ENCODE measurements at places on chromosomes 1 and 21.

- DNase-seq: no peak
These were observed 244.4 kb downstream of the MATN1 start for GRCh38 chr1:30478799-30479563.

GRCh38 chr1:234139966-234140365, 233.3 kb upstream of the COA6 start:
- DNase-seq: no peak

DNA sequence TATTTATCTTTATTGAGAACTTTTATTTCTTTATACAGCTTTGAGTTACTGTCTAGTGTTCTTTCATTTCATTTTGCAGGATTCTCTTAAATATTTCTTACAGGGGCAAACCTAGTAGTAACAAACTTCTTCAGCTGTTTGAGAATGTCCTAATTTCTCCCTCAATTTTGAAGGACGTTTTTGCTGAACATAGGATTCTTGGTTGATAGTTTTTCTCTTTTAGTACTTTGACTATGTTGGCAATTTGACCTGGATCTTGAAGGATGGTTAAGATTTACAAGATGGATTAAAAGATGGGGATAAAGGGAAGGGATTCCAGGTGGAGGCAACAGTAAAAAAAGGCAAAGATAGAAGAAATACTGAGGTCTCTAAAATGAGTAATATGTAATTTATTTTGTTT, 38.9 kb downstream of the XPR1 start:
- DNase-seq: no peak

DNA sequence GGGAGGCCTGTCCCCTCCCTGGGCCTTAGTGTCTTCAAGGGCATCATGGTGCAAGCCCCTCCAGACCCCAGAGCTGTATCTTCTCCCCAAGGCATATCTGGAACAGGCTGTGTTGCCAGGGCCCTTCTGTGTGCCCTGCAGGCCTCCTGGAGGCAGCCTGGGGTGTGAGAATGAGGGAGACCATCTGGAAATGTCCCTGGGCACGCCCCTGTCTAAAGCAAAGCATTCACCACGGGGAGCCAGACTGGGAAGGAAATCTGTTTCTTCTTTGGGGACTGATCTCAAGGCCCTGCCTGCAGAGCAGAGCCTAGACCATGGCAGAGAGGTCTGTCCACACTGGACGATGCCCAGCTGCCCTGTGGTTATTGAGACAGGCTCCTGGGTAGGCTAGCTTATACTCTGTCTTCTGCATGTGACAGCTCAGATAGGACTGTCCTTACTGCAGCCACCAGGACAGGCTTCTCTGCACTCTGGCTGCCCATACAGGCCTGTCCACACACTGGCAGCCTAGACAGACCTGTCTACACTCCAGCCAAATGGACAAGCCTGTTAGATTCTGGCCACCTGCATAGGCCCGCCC, 24.6 kb downstream of the PODN start:
- DNase-seq: no peak
